Effector memory CD8-positive, alpha-beta T cell (primary cell): ENCODE measurements at places on chromosomes 2 and 18.

- no peaks in the 10 kb centered on the region for H3K4me1 ChIP-seq
- DNase-seq = no peak
- H3K4me3 ChIP-seq = no peak overlapping the region
- H3K36me3 ChIP-seq = no peaks in the 10 kb centered on the region
- H3K27ac ChIP-seq = no peak overlapping the region
These were observed 272.3 kb downstream of the CDH20 start for GRCh38 chr18:61605376-61606067.

DNA sequence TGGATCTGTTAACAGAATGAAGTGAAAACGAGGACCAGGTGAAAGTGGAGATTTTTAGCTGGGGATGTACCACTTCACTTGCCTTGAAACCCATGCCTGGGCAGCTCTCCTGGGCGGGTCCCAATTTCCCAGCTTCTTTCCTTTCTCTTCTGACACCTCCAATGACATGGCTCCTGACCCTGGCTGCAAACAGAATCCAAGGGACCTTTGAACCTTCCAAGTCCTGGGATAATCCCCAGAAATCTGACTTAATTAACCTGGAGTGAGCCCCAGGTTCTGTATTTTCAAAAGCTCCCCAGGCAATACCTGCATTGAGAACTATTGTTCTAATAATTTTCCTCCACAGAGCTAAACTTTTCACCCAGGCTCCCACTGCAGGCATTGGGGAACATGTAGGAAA is 495.9 kb downstream of the CNTNAP5 start:
- no peak overlapping the region for H3K27ac ChIP-seq
- no peak overlapping the region for H3K4me3 ChIP-seq
- no peaks in the 10 kb centered on the region for H3K27me3 ChIP-seq
- no peak for DNase-seq

DNA sequence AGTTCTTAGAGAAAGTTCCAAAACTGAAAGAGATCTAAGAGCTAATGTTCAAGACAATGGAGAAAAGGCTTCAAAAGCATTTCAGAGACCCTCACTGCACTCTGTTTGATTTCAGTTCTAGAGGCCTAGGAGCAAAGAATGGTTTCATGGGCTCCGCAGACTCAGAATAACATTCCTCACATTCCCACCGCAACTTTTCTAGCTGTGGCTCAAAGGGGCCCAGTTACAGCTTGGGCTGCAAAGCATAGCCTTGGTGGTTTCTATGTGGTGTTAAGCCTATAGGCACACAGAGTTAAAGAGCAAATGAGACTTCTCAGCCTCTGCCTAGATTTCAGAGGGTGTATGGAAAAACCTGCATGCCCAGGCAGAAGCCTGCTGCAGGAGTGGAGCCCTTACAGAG is 73.0 kb downstream of the FSIP2 start:
- H3K27me3 ChIP-seq = no peaks in the 10 kb centered on the region
- H3K27ac ChIP-seq = no peak overlapping the region
- no peaks in the 10 kb centered on the region for H3K4me1 ChIP-seq
- no peak for DNase-seq
- no peaks in the 10 kb centered on the region for H3K36me3 ChIP-seq

GRCh38 chr2:97982621-97983020 is 13.1 kb downstream of the TMEM131 start:
- no peak overlapping the region for H3K27ac ChIP-seq
- no peak overlapping the region for H3K4me3 ChIP-seq
- H3K27me3 ChIP-seq = no peaks in the 10 kb centered on the region
- no peak for DNase-seq
- H3K4me1 ChIP-seq = peaks cover 53% of the 10 kb centered on the region

- no peak overlapping the region for H3K27ac ChIP-seq
- peaks cover 18% of the 10 kb centered on the region for H3K27me3 ChIP-seq
- no peaks in the 10 kb centered on the region for H3K36me3 ChIP-seq
- peaks cover 19% of the 10 kb centered on the region for H3K4me1 ChIP-seq
- no peak for DNase-seq
These were observed 11.4 kb downstream of the EPAS1 start for GRCh38 chr2:46308629-46309028.

GRCh38 chr2:26852405-26853306 is 4.7 kb downstream of the DPYSL5 start:
- no peaks in the 10 kb centered on the region for H3K36me3 ChIP-seq
- H3K4me1 ChIP-seq = peaks cover 5% of the 10 kb centered on the region
- no peak overlapping the region for H3K27ac ChIP-seq
- no peak overlapping the region for H3K4me3 ChIP-seq
- H3K27me3 ChIP-seq = peaks cover 54% of the 10 kb centered on the region

- H3K36me3 ChIP-seq = no peaks in the 10 kb centered on the region
- H3K4me3 ChIP-seq = no peak overlapping the region
- H3K4me1 ChIP-seq = no peaks in the 10 kb centered on the region
- H3K27me3 ChIP-seq = peaks cover 6% of the 10 kb centered on the region
These were observed 62.0 kb downstream of the RPL31 start for GRCh38 chr2:101064125-101064502.

DNA sequence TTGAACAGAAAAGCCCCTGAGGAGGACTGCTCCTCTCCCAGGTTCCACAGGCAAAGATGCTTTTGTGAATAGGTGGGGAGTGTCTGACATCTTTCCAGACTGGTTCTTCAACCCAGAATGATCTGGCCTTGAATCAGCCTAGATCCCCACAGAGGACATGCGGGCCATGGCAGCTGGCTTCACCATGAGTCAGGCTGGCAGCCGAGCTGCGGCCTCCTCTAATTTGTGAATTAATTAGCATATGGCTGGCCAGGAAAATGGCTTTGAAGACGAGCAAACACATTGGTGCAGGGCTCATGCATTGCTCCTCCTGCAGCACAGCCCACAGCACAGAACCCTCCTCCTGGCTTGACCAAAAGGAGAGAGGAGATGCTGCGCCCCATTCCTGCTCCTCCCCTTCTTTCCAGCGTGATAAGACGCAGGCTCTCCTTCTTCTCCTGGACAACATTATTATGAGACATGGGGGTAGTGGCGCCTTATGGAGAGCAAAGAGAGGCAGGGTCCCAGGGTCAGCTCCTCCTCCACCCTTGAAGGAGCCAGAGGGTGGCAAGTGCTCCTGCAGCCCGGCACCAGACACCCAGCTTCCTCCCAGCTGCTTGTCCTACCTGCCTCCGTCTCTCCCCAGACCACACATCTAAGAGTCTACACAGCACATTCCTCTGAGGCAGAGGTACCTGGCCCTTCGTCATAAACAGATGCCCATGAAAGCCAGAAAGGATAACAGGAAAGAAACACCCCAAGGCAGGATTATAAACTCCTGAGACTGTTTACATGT is 66.7 kb downstream of the EDAR start:
- H3K27ac ChIP-seq = no peak overlapping the region
- no peaks in the 10 kb centered on the region for H3K4me1 ChIP-seq
- no peaks in the 10 kb centered on the region for H3K36me3 ChIP-seq
- H3K4me3 ChIP-seq = no peak overlapping the region
- peaks cover 8% of the 10 kb centered on the region for H3K27me3 ChIP-seq

DNA sequence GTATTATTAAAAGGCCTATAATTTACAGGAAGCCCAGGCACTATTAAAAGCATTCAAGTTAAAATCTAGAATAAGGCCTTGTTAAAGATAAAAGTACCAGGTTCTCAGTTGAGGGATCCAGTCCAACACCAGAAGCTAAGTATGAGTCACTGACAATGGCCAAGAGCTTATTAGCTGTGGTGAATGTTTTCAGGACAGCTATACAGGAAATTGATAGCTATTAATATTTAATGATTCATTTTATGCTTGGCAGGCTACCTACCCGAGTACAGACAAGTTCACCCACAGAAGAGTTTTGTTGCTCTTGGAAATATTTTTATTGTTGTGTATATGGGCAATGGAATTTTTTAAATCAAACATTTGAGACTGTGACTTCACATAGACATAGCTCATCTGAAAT is 729.6 kb upstream of the ZNF804A start:
- H3K4me1 ChIP-seq = no peaks in the 10 kb centered on the region
- H3K4me3 ChIP-seq = no peak overlapping the region
- H3K27ac ChIP-seq = no peak overlapping the region
- H3K27me3 ChIP-seq = no peaks in the 10 kb centered on the region
- no peak for DNase-seq

- H3K27ac ChIP-seq = no peak overlapping the region
- H3K4me1 ChIP-seq = no peaks in the 10 kb centered on the region
- no peak for DNase-seq
These were observed 470.0 kb upstream of the FSIP2 start for GRCh38 chr2:185268651-185269050.

GRCh38 chr2:185665251-185665814 is 73.3 kb upstream of the FSIP2 start:
- DNase-seq = no peak
- no peaks in the 10 kb centered on the region for H3K27me3 ChIP-seq
- H3K4me1 ChIP-seq = no peaks in the 10 kb centered on the region

GRCh38 chr2:54261537-54261936 is 5.5 kb upstream of the TSPYL6 start:
- no peak overlapping the region for H3K4me3 ChIP-seq
- no peak for DNase-seq
- H3K27me3 ChIP-seq = no peaks in the 10 kb centered on the region
- H3K4me1 ChIP-seq = no peaks in the 10 kb centered on the region
- H3K27ac ChIP-seq = no peak overlapping the region

- peak; percentile 11 for DNase-seq
- H3K36me3 ChIP-seq = peaks cover 10% of the 10 kb centered on the region
- no peak overlapping the region for H3K27ac ChIP-seq
- peak overlapping the region; percentile 76 for H3K4me3 ChIP-seq
- peaks cover 12% of the 10 kb centered on the region for H3K4me1 ChIP-seq
These were observed 30.0 kb downstream of the THNSL2 start for GRCh38 chr2:88199912-88200682.

DNA sequence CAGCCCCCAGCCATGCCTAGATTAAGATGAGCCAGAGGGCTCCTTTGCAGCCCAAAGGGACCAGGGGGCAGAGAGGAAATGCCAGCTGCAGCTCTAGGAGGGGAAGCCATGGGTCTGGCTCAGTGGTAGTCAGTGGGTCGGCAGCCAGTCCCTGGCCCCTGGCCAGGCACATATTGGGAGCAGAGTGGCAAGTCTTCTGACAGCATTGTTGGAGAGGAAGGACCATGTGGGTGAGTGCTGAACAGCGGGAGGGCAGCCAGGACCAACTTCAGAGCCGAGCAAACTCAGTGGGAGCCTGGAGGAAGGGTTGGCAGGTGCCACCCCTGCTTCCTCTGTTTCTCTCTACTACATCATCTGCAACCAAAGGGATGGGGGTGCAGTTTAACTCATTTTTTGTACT is 140.5 kb upstream of the PELI1 start:
- no peak for DNase-seq
- no peak overlapping the region for H3K4me3 ChIP-seq
- no peaks in the 10 kb centered on the region for H3K4me1 ChIP-seq
- no peak overlapping the region for H3K27ac ChIP-seq

- H3K27me3 ChIP-seq = peaks cover 24% of the 10 kb centered on the region
- peaks cover 2% of the 10 kb centered on the region for H3K36me3 ChIP-seq
- no peak for DNase-seq
These were observed 349.8 kb downstream of the TNS1 start for GRCh38 chr2:217652761-217653639.

DNA sequence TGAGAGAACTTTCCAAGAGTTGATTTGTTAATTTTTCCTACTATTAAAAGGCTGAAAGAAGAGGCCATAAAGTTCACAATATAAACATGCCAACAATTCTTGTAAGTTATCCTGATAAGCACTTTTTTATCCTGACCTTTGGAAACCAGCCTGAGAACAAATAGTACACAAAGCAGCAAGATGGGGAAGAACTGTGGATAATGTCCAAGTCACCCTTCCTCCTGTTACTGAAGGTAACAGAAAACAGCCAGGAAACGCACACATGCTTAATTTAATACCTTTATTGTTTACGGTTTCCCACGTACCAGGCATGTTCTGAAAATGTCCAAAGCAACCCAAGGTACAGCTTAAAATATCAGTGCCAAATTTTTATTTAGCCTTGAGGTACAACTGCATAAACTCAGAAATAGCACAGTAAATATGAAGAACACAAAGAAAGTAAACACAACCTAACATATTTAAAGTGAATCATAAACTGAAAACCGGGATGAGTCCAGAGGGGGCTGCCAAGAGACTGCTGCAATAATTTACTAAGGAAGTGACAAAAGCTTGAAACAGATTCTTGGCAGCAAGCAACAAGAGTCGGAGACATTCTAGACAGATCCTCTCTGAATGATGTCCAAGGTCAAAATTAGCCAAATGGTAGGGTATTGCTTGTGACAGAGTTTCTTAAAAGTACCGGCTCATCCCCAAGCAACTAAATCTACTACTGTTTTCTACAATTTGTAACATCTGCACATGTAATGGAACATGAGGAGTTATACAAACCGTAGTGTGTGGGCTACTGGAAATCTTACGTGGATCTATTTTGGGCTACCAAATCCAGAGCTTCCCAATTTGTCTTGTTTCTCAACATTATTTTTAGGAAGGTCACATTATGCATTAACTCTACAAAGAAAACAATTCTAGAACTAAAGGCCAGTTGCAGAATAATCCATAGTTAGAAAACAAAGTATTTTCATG is 93.2 kb downstream of the CABYR start:
- H3K4me3 ChIP-seq = no peak overlapping the region
- no peaks in the 10 kb centered on the region for H3K4me1 ChIP-seq
- no peaks in the 10 kb centered on the region for H3K36me3 ChIP-seq
- H3K27ac ChIP-seq = no peak overlapping the region

DNA sequence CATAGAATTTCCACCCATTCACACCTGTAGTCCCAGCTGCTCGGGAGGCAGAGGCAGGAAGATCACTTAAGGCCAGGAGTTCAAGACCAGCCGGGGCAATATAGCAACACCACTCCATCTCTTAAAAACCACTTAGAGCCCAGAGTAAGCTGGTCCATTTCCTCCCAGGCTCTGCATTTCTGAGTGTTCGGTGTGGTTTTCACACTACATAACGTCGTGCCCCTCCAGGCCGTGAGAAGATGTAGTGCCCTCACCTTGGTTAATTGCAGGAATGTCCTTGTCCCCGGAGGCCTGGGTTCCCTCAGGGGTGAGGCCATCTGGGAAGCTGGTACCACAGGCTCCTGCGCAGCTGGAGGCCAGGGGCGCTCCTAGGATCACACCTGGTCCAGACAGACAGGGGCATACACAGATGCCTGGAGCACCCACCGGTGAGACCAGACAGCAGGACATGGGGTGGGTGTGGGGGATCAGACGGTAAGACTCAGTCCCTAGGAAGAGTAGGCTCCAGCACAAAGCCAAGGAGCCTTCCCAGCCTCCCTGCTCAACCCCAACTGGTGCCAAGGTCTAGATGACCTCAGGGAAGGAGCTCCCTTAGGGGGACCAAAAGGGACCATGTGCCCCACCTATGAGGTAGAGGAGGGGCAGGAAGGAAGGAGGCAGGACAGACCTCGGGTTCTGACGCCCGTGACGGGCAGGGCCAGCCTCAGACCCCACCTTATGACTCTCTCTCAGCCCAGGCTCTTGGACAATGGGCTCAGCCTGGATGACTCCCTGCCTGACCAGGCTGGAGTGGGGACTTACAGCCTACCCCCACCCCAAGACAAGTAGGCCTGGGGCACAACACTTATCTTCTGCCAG is 752 bp downstream of the ASTL start:
- peak overlapping the region; percentile 64 for H3K4me3 ChIP-seq
- peak overlapping the region; percentile 87 for H3K27ac ChIP-seq
- no peak for DNase-seq
- H3K27me3 ChIP-seq = no peaks in the 10 kb centered on the region
- peaks cover 32% of the 10 kb centered on the region for H3K4me1 ChIP-seq
